ENCODE measurements at places on chromosomes 2 and 18.

DNA sequence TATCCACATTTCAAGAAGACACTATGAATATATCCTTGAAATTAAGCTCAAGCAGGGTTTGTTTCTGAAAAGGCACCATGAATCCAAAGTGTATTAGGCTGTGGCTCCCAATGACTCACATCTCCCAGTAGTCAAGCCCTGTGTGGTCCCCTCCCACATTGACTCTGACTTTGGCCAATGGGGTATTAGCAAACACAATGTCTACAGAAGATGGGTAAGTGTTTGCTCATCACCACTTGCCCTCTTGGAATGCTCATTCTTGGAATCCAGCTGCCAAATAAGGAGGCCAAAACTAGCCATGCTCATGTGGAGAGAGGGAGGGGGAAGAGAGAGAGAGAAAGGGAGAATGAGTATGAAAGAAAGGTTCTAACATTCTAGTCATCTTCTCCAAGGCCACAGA is 490.0 kb downstream of the TXNL1 start:
- no peak for DNase-seq

DNA sequence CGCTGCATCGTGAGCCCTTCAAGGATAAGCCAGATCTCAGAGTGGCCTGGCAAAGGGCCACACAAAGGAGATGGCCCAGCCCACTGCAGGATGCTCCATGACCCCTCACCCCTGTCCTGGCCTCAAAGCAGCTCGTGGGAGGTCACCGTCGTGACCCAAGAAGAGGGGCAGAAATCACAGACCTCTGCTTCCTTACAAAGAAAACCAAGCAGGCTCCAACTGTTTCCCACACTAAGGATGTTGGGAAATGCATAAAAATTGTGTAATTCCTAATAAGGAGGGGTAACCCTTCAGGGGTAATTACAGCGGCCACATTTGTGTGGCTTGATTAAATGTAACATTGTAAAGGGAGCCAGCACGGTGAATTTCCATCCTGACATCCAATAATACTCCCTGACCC is 102.3 kb downstream of the BOD1L2 start:
- DNase-seq = no peak

GRCh38 chr18:23365602-23366001 is 87.5 kb upstream of the RIOK3 start:
- DNase-seq = no peak

GRCh38 chr2:149028377-149028776 is 10.1 kb upstream of the LYPD6B start:
- no peak for DNase-seq

GRCh38 chr2:63898839-63899238 is 57.1 kb downstream of the UGP2 start:
- DNase-seq = no peak

GRCh38 chr2:215356948-215357461 is 45.1 kb downstream of the ATIC start:
- DNase-seq = no peak

GRCh38 chr2:177029501-177029900 is 183.1 kb upstream of the HNRNPA3 start:
- DNase-seq = no peak

- DNase-seq = no peak
Observed at GRCh38 chr2:206305523-206306245, 31.2 kb downstream of the ZDBF2 start.

DNA sequence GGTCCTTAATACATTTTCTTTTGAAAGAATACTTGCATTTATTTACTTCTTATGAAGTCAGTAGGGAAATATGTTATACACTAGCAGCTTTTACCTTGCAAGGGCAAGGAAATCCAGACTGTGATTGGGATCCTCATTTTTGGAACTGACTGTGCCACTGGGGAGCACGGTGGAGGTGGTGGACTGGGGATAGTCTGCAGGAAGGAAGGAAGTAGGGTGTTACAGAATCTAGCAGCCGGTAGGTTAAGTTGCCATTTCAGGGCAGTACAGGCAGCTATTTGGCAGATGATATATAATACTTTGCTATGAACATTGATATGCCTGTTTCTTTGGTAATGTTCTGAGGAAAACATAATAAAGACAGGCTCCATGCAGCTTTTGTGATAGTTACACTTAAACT is 238.3 kb downstream of the PHLPP1 start:
- no peak for DNase-seq

DNA sequence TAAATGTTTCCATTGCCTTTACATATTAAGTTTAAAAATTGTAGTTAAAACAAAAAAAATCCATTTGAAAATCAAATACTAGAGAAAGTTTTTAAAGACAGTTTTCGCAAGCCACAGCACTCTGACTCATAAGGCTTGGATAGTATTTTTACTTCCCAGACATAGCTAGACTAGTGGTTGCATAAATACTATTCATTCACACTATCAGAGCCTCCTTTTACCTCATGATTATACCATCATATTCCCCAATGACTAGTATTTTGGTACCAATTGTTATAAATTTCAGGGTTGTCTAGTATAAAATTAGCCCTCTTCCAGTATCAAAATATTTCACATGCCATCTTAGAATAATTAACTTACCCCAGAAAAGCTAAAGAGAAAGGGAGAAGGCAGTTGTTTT is 393.5 kb downstream of the ERBB4 start:
- no peak for DNase-seq

DNA sequence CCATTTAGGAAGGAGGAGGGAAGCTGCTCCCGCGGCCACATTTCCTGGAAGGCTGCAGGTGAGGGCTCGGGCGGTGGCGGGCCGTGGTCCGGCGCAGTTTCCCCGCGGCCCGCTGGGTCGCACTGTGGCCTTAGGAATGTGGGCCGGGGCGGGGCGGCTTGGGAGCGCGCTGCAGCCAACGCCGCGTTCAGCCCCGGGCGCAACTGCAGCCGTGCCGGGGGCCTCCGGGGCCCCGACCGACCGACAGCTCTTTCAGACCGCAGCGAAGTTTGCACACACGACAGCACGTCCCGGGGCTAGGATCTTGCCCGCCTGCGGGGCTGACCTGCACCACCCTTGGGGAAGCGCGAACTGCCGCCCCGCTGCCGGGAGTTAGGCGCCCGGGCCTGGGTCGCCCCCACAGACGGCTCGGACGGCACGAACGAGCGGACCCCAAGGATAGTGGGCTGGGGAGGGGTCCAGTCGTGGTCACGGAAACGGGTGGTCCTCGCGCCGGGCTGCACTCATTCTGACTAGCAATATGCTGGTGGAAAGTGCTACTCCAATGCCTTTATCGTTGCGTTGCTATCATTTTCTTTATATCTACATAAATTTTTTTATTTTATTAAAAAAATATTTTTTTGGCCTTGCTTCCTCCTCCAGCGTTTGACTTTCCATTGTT is 69.9 kb upstream of the DLX2 start:
- DNase-seq = peak; percentile 75

DNA sequence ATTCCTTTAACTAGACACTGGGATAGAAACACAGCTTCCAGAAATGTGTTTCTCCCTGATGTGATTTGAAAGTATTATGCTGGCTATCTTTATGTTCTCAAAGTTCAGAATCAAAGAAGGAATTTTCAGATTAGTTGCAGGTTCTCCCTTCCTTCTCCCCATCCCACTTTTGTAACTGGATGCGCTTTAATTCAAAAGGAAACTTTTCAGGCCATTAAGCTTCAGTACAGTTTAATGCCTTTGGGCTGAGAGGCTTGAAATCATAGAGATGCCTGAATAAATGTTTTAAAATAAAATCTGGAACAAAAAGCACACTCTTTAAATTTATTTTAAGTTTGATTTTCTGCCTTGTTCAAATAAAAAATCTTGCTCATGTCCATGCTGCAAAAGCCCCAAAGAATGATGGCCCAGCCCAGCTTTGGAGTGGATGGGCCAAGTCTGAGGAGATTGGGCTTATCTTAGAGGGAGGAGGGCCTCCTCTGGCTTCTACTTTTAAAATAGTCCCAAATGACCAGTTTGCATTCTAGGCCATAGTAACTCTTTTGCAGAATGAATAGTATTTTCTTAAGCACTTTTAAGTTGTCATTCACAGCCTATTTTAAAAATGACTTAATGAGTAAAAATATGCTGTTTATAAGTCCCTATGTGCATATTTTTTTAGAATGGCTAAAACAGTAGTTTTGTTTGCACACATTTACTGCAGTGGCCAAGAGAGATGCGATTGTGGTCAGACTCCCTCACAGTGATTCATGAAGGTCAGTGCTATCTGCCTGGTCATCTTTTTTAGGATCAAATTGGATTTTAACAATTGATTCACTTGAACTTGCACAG is 129.2 kb downstream of the MTX2 start:
- no peak for DNase-seq

GRCh38 chr18:48455555-48456478 is 46.6 kb upstream of the ZBTB7C start:
- peak; percentile 75 for DNase-seq

GRCh38 chr2:66447677-66448076 is 12.8 kb downstream of the MEIS1 start:
- DNase-seq = no peak

- no peak for DNase-seq
Observed at GRCh38 chr2:240557101-240557751, 562 bp downstream of the ANKMY1 start.

- DNase-seq = no peak
Observed at GRCh38 chr2:148042219-148042618, 21.3 kb downstream of the MBD5 start.

DNA sequence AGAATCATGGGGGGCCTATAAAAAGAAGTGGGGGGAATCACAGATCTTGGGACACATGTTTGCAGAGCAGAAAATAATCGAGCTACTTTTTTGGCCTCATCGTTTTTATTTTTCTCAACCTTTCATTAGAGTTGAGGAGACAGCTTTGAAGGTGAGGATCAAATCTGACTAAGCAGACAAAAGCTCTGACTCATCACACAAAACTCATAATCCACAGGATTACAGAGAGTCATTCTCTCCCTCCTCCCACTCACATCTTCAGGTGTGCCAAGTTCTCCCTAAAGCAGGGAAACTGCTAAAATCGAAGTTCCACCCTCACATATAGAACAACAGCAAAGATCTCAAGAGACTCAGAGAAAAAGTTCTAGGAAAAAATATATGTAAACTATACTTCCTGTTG is 15.6 kb downstream of the BAZ2B start:
- DNase-seq = no peak

DNA sequence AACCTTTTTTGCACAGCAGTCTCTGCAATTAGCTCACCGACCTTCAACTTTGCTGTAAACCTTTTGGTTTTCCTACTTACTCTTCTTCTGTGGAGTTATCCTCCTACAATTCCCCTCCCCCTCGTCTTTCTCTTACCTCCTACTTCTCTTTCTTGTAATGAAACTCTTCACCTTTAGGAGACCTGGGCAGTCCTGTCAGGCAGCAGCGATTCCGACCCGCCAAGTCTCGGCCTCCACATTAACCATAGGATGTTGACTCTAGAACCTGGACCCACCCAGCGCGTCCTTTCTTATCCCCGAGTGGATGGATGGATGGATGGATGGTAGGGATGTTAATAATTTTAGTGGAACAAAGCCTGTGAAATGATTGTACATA is 8.3 kb downstream of the TBR1 start:
- DNase-seq = no peak

DNA sequence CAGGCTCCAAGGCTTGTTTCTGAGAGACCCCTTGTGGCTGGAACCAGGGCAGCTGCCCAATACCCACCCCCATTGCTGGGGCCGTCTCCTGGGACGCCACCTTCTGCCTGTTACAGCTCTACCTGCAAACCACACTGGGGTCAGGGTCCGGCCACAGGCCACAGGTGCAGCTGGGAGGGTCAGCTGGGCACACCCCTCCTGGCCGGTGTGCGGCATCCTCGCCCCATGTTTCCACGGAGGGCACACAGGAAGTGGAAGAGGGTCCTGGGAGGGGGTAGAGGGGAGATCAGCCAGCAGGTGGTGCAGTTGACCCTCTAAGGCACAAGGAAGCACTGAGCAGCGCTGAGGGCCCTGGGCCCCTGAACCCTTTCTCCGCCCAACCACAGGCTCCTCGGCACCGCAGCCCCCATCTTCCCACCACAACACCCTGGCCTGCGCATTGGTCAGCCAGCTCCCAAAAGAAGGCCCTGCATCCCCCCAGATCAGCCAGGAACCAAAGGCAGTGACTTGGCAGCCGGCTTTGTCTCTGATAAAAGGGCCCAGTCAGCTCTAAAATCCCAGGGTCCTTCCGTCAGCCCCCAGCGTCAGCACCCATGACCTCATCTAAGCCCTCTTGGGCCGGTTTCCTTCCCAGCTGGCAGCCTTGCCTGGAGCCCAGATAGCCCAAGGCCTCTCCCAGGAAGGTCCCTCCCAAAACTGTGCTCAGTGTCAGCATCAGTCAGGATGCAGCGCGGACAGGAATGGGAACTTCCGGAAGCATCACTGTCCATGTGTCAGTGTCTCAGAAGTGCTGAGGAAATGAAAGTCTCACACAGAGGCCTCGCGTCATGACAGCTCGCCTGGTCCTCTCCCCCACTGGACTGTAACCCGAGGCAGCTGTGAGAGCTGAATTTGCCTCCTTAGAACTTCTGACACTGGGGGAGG is 1.7 kb downstream of the ERFE start:
- peak; percentile 31 for DNase-seq

- no peak for DNase-seq
Observed at GRCh38 chr2:98050070-98050469, 36.9 kb upstream of the VWA3B start.

DNA sequence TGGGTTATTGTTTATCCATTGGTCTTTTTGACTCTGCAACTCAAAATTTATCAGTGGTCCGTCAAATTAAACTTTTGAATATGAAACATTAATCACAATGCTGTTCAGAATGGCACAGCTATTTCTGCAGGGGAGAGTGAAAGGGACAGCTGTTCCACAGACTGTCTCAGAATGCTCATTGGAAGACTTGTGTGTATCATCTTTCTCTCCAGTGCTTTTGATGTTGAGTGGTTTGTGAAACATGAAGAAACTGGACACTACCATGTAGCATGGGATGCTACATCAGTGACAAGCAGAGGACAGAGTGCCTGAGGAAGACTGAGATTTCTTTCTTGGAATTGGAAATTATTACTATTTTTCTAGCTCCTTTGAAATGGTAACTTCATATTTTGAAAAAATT is 115.7 kb downstream of the PLCL1 start:
- no peak for DNase-seq

GRCh38 chr18:36132756-36133155 is 3.1 kb downstream of the ELP2 start:
- no peak for DNase-seq

DNA sequence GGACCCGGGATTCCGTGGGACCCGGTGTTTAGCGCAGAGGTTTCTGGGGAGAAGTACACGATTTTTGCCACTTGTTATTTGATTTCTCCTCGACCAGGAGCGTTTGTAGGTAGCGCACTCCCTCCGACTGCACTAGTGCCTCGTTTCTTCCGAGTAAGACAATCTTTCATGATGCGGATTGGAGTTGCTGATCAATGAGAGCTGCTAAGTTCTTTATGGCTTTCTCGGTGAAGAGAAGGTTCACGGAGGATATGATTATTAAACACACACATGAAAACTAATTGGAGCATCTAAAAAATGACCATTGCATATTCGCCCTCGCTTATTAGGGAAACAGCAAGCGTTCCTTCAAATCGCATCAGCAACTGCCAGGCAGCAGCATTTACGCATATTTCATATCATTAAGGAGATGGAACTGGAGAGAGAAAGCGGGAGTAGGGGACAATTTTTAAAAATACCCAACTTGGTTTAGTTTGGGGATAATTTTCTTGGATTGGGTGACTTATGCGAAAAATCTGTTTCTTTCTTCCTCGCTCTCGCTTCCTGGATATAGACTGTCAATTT is 616 bp downstream of the EML6 start:
- DNase-seq = no peak

GRCh38 chr2:127681976-127682857 is 6.9 kb upstream of the LIMS2 start:
- no peak for DNase-seq

GRCh38 chr2:123303731-123304130 is 721.4 kb upstream of the CNTNAP5 start:
- DNase-seq = no peak

All from CD4-positive, alpha-beta T cell treated with Interleukin-17A for 4 hours (primary cell).